Fibroblast of lung (primary cell): ENCODE measurements at places on chromosomes 4 and X. TPM values are rescaled to one million over a fixed set of nuclear protein-coding genes. Genes with fewer than 3 reads are reported as not detected.

GRCh38 chr4:169060391-169061091, 50.5 kb upstream of the CBR4 start:
- no peak for DNase-seq

DNA sequence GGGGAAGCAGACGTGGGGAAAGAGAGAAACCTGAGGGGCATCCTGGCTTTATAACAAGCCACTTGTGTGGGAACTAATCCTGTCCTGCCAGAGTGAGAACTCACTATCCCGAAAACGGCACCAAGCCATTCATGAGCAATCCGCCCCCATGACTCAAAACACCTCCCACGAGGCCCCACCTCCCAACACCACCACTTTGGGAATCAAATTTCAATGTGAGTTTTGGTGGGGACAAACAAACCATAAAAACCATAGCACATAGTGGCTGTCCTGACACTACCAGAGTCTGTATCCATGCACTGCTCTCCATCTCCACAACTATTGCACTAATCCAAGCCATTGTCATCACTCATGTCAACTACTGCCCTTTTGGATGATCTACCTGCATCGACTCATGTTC, 28.5 kb upstream of the SEPTIN6 start:
- no peak for DNase-seq

GRCh38 chr4:151532001-151532708, 123.2 kb downstream of the FHIP1A start:
- no peak for DNase-seq

- DNase-seq = no peak
Observed at GRCh38 chrX:112889400-112889799, 48.8 kb upstream of the AMOT start.

DNA sequence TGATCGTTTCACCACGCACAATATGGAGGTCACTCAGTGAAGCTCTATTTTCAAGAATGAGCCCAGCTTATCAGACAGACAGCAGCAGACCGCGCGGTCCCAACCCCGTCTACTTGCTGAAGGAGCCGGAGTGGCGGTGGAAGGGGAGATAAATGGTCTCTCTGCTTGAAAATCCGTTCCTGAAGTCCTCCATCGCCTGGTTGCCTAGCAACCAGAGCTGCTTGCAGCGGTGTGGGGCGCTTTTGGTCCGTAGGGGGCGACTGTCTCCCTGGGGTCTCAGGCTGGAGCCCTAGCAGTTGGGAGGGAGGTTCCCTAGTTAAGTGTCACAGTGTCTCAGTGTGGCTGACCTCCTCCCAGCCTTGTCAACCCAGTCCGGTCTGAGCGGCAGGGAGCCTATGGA, 8.3 kb upstream of the DLG3 start:
- peak; percentile 9 for DNase-seq

GRCh38 chr4:59762344-59762743, 1437.8 kb upstream of the ADGRL3 start:
- DNase-seq = no peak

DNA sequence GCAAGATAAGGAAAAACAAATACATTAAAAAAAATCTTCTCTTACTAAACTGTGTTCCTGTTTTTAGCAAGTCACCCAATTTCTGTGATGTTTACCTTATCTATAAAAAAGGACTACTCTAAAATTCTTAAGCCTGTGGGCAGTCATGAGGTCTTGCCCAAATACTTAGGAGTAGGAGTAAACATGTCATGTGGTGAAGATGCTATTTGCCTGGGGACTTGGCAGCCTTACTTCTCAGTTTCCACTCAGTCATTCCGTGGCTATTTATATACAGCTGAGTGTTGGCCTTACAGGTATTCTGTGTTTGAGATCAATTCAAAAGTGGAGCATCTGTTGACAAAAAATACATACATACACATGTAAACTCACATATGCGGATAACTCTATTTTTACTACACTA, 89.9 kb upstream of the TLR2 start:
- no peak for DNase-seq

DNA sequence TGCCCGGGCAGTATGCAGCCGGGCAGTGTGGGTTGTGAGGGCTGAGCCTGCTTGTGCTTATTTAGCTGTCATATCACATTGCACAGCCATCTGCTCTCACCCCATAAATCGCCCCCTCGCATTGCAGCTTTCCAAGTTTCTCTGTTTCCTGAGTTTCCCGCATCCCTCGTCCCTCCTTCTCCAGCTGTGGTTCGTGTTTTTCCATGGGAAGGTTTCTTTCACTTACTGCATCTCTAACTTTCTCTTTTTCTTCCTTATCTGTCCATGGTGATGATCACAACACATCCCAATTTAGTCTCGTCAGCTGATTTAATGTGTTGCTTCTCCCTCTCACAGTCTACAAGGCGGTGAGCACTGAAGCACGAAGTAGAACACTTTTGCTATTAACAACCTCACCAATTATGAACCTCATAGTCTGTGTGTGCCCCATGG, 118.1 kb downstream of the ENPP6 start:
- DNase-seq = peak; percentile 81

GRCh38 chr4:38136604-38137003, 176.4 kb downstream of the PTTG2 start:
- DNase-seq = no peak

- peak; percentile 45 for DNase-seq
Observed at GRCh38 chr4:8079031-8079885, 79.4 kb downstream of the ABLIM2 start.

- no peak for DNase-seq
Observed at GRCh38 chr4:139024686-139025085, 9.1 kb downstream of the NOCT start.

DNA sequence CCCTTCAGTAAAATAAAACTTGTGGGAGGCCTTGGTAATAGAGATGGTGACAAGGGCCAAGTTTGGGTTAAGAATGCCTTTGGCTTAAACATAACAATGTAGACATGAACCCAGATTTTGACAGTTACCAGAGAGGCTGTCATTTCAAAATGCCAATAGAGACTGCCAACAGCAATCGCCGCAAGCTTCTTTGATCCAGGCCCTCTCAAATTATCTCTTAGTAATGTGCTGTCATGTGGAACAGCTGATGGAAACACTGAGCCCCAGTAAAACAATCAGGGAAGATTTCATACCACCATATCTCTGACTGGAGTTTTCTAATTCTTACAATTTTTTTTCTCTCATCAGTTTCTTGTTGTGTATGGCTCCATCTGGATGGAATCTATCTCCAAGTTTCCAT, 80.5 kb downstream of the ZNF330 start:
- DNase-seq = no peak

GRCh38 chr4:153409412-153409811, 56.7 kb upstream of the TMEM131L start:
- DNase-seq = peak; percentile 71

GRCh38 chrX:108245462-108245861, 153.9 kb downstream of the ATG4A start:
- no peak for DNase-seq

GRCh38 chrX:118630848-118631247, 96.6 kb upstream of the IL13RA1 start:
- DNase-seq = no peak

- DNase-seq = peak; percentile 12
Observed at GRCh38 chr4:112765317-112765974, 128.5 kb downstream of the LARP7 start.

DNA sequence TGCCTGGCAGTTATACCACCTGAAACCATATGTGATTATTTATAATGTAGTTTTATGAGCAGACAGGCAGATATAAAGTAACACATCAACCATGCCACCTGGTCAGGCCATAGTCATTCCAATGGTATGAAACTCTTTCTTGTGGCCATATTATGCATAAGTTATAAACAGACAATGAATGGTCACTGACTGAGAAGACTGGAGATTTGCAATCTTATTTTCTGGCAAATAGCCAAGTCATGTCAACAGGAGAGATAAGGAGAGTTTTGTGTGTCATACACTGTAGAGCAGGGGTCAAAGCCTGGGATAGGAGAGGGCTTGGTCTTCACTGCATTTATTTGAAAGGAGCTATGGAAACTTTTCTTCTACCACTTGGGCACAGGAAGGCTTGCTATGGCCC, 29.5 kb downstream of the SORBS2 start:
- DNase-seq = peak; percentile 68

DNA sequence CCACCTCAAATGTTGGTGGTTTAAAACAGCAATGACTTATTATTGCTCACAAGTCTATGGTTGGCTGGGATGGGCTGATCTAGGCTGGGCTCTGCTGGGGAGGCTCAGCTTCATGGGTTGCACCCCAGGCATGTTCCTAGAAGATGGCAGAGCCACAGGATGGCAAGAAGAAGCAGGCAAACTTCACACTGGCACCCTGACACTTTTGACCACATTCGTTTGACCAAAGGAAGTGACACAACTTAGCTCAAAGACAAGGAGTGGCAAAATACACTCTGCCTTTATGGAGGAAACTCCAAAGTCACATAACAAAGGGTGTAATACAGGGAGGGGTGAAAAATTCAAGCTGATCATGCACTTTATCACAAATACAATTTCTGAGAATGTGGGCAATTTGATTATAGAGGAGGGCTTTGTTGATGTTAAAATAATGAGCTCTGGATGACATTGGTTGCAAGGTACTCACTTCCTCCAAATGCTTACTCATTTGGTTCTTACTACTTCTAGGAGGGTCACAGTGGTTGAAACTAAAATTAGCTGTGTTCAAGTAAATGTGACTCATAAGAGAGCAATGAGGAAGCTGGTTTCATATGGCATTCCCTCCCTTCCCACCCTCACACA, 249.2 kb upstream of the RPS6KA3 start:
- peak; percentile 82 for DNase-seq

- DNase-seq = peak; percentile 72
Observed at GRCh38 chr4:44157611-44158277, 290.9 kb downstream of the KCTD8 start.

DNA sequence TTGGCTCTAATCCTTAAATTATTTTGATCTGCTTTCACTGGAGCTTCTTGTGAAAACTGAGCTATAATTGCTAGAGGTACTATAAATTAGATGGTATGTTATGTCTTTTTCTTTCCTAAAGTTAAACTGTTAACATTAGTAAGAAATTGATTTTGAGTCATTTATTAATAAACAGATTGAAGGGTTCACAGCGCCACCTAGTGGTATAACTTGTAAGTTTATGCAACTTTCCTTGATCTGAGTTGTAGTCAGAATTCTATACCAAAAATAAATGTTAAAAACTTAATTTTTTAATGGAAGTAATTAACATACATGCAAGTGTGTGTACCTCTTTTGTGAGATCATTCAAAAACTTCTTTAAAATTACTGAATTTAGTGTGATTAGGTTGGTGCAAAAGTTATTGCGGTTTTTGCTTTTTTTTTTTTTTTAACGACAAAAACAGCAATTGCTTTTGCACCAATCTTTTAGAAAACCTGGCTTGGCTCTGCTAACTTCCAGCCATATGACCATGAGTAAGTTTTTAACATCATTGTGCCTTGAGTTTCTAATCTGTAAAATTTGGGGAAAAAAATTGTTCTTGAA, 151.5 kb downstream of the CENPC start:
- DNase-seq = peak; percentile 55

DNA sequence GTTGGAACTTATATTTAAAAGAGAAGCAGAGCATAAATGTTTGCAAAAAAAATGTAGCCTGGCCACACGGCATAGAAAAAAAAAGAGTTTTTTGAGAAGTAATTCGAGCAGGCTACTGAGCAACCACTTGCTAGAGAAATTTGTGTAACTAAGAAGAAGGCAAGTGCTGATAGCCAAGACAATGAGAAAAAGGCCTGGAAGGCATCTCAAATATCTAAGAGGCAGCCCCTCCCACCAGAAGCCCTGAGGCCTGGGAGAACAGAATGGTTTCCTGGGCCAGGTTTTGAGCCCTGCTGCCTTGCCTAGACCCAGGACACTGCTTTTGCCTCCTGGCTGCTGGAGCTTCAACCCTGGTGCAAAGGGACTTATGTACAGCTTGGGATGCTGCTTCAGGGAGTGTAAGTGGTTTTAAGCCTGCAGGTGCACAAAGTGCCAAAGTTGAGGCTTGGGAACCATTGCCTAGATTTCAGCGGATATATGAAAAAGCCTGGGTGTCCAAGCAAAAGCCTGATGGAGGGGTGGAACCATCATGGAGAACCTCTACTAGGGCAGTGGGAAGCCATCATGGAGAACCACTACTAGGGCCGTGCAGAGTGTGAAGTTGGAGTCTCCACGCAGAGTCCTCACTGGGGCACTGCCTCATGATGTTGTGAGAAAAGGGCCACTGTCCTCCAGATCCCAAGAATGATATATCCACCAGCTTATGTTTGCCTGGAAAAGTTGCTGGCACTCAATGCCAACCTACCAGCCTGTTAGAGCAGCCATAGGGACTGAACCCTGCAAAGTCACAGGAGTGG, 9.7 kb downstream of the TECRL start:
- DNase-seq = no peak

- no peak for DNase-seq
Observed at GRCh38 chr4:52566136-52567031, 92.7 kb downstream of the USP46 start.

DNA sequence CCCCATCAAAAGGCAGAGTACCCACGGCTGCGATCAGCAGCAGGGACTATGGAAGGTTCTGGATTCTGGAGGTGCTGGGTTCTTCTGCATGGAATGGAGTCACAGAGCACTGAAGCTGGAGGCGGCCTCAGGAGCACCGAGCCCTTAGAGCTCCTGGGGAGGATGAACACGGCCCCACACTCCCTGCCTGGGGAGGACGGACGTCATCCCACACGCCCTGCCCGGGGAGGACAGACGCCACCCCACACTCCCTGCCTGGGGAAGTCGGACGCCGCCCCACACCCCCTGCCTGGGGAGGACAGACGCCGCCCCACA, 9.9 kb downstream of the LRPAP1 start:
- DNase-seq = no peak

DNA sequence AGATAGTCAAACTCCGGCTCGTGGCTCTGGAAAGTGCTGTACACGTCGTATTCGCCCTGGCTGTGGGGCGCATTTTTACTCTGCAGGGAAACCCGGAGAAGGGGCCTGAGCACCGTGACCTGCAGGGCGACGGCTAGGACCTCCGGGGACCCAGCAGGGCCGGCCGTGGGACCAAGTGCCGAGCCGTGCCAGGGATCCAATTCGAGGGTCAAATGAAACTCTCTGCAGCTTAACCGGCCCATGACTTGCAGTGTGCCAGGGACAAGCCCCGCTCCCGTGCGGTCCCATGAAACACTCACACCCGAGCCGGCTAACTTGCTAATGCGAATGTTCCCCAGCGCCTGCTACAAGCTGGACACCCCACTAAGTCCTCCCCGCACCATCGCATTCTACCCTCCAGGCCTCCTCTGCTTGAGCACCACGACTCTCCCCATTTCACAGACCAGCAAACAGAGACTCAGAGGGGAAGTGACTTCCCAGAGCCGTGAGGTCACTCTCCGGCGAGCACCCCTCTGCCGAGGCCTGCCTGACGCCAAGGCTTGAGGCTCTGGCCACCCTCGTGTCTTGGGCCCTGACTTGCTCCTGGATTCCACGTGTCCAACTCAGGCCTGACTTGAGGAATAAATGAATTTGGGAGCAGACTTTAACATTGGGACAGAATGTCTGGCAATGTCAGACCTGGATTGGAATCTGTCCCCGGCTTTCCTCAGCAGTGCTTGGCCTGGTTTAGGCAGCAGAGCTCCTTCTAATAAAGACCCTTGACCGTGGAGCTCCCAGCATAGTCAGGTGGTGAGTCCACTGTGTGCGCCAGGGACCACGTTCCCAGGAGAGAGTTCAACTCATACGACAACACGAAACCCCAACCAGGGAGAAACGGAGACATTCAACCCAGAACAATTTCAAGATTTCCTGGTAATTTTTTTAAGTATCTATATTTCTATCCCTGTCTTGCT, 93.6 kb downstream of the PPP2R2C start:
- DNase-seq = no peak

GRCh38 chr4:141388481-141388880, 167.8 kb downstream of the ZNF330 start:
- DNase-seq = peak; percentile 97

- DNase-seq = no peak
Observed at GRCh38 chrX:136057567-136057966, 72.3 kb downstream of the SLC9A6 start.

The CHRDL1 gene
- 1.4 and 10.1 TPM in 2 replicates for polyA plus RNA-seq

The STK26 gene
- polyA plus RNA-seq = 2.2 and 2.7 TPM in 2 replicates

The METAP1 gene
- polyA plus RNA-seq = 76.4 and 91.6 TPM in 2 replicates

The COL4A5 gene
- 4.9 and 16.3 TPM in 2 replicates for polyA plus RNA-seq
